ENCODE measurements at places on chromosomes 11 and 22.

DNA sequence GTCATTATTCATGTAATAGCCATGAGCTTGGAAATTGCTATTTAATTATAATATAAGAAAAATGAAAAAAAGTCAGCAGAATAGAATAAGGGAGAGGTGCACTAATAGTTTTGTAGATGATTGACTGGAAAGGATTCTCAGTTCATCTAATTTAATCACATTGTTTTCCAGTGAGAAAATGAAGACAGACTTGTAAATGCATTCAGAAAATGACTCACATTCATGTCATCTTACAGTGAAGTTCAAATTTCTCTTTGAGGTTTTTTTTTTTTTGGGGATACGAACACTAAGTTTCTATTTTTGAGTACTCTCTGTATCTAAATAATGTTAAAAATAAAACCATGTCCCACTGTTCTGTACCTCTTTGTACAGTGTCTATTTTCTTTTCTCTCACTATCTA is 18.5 kb upstream of the OR4A16 start:
- no peak for DNase-seq

DNA sequence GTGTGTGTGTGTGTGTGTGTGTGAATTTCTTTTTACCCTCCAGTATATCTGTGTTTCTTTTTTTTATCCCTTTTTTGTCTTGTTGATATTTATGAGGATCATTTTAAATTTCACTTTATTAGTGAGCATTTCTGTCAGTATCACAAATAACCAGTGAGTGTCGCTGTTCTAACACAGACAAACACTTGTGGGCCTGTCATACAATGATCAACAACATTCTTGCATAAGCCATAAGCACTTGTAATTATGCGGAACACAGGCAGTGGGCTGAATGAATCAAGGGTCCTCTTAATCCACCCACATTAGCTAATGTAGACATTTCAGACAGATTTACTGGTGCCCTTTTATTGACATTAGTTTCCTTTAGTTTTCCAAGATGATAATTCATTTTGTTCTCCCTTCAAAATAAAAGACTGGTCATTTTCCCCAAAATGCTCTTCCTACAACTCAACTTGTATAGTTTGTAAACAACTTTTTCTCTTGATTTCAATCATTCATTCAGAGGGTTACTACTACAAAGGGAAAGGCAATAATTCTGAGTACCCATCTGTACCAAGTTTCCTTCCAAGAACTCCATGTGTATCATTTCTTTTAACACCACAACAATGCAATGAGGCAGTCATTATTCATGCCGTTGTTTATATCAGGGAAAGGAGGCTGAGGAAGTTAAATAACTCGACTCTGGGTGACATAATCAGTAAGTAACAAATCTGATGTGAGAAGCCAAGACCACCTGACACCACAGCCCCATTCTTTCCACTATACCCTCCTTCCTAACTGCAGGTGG is 34.5 kb upstream of the ANO3 start:
- DNase-seq = peak; percentile 63

GRCh38 chr11:27717377-27717776 is 17.1 kb upstream of the BDNF start:
- no peak for DNase-seq

- DNase-seq = peak; percentile 87
Measured at GRCh38 chr11:127003260-127003981, 2.9 kb upstream of the KIRREL3 start.

GRCh38 chr11:100769617-100770016 is 82.5 kb downstream of the ARHGAP42 start:
- no peak for DNase-seq

- no peak for DNase-seq
Measured at GRCh38 chr11:94956963-94957362, 16.4 kb downstream of the CWC15 start.
